ENCODE measurements at places on chromosomes 6 and 20. TPM values are rescaled to one million over a fixed set of nuclear protein-coding genes. Genes with fewer than 3 reads are reported as not detected.

The PNLDC1 gene
- 0.11 TPM for total RNA-seq

The TNNC2 gene
- not detected for total RNA-seq

The CLDN20 gene
- total RNA-seq = not detected

The GPLD1 gene
- total RNA-seq = not detected

The ARFGEF3 gene
- 8.2 TPM for total RNA-seq

The PDE7B gene
- 48.0 TPM for total RNA-seq

The RREB1 gene
- total RNA-seq = 14.2 TPM

The BPIFB4 gene
- not detected for total RNA-seq

The SLC2A10 gene
- total RNA-seq = 6.5 TPM

The SRSF12 gene
- total RNA-seq = 0.46 TPM

The SYNDIG1 gene
- total RNA-seq = not detected

The CYP39A1 gene
- 0.18 TPM for total RNA-seq

The DDO gene
- total RNA-seq = 0.53 TPM

The HLA-DOA gene
- not detected for total RNA-seq

The SLC17A2 gene
- total RNA-seq = not detected

The OLIG3 gene
- not detected for total RNA-seq

The RBM38 gene
- total RNA-seq = 21.8 TPM

The FAM83C gene
- total RNA-seq = not detected

The CST4 gene
- not detected for total RNA-seq

The SLC16A10 gene
- not detected for total RNA-seq

The MRPS18A gene
- total RNA-seq = 55.3 TPM

The BEND6 gene
- total RNA-seq = 1.2 TPM

The HLA-DOB gene
- 0.49 TPM for total RNA-seq

The CCN6 gene
- total RNA-seq = not detected

The MATN4 gene
- not detected for total RNA-seq

The OR12D3 gene
- not detected for total RNA-seq

The HSF2 gene
- total RNA-seq = 20.2 TPM

The GUCA1A gene
- not detected for total RNA-seq

The TRIM10 gene
- not detected for total RNA-seq

The MEI4 gene
- not detected for total RNA-seq

The CD40 gene
- total RNA-seq = 12.7 TPM

The LY6G6D gene
- not detected for total RNA-seq

The ID4 gene
- 0.04 TPM for total RNA-seq

The FOXC1 gene
- 13.8 TPM for total RNA-seq

The RBPJL gene
- not detected for total RNA-seq

The KHDC1L gene
- total RNA-seq = not detected

The GRM1 gene
- under 0.01 TPM for total RNA-seq

The C6orf120 gene
- 24.3 TPM for total RNA-seq

The SH3BGRL2 gene
- 26.3 TPM for total RNA-seq

The SLC35D3 gene
- total RNA-seq = not detected

The MYT1 gene
- not detected for total RNA-seq

The C6orf141 gene
- 6.0 TPM for total RNA-seq

The VNN1 gene
- not detected for total RNA-seq

The NMBR gene
- total RNA-seq = 0.11 TPM

The PHF10 gene
- 40.4 TPM for total RNA-seq

The KCNK16 gene
- not detected for total RNA-seq

The WFDC10B gene
- not detected for total RNA-seq

Measured in pulmonary artery endothelial cell (primary cell).